ENCODE measurements at places on chromosomes 5 and 9. TPM values are rescaled to one million over a fixed set of nuclear protein-coding genes. Genes with fewer than 3 reads are reported as not detected.

WDR55 gene
- total RNA-seq: 37.8 TPM

GABBR2 gene
- not detected for total RNA-seq

SLC6A7 gene
- not detected for total RNA-seq

AGTPBP1 gene
- total RNA-seq: 44.6 TPM

ZFP2 gene
- total RNA-seq: 1.0 TPM

STC2 gene
- not detected for total RNA-seq

HCN1 gene
- not detected for total RNA-seq

FXN gene
- total RNA-seq: 16.7 TPM

DNA sequence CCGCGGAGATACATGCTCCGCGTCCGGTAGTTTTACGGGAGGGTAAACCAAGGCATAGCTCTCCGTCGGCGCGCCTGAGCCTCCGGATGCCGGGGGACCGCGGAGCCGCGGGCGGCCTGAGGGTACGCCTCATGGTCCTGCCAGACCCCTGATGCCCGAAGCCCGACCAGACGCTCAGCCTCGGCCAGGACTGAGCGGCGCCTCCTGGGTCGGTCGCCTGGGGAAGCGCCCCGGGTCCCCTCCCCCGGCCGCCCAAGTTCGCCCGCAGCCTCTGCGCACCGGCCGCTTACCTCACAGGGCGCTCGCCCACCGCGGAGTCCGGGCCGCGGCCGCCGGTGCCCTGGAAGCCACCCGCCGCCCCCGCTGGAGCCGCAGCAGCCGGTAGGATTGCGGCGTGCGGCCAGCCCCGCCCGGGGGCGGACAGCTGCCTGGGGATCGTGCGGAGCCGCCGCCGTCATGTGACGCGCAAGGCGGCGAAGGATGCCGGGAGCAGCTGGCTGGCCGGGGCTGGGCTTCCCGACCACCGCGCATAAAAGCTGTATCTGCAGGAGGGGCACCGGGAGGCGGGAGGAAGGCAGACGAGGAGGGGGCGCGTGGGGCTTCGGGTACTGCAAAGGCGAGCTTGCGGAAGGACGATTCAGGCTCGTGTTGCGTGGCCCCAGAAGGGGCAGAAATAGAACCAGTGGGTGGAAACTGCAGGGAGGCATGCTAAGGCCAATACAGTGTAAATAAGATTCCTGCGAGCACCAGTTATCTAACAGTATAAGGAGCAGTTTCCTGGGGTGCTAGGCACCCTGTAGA is at the start of gene FBXO10:
FBXO10 (minus strand) TSS at position 460 of the 801 bp plus-strand sequence. CDS start 34,612 bp downstream, outside the sequence.
- peak within 1 kb of the TSS; percentile 11 for H3K27ac ChIP-seq
- H3K4me1 ChIP-seq: no peaks in the 10 kb centered on the region
- DNase-seq: peak; percentile 32
- H3K4me3 ChIP-seq: peak within 1 kb of the TSS; percentile 66
- no peaks in the 10 kb centered on the region for H3K27me3 ChIP-seq

- no peaks in the 10 kb centered on the region for H3K36me3 ChIP-seq
- no peak overlapping the region for H3K27ac ChIP-seq
- DNase-seq: no peak
- no peak overlapping the region for H3K4me3 ChIP-seq
- no peaks in the 10 kb centered on the region for H3K27me3 ChIP-seq
- H3K4me1 ChIP-seq: no peaks in the 10 kb centered on the region
Measured at GRCh38 chr5:54876976-54877375, 108.4 kb downstream of the ESM1 start.

- no peak overlapping the region for H3K4me3 ChIP-seq
- DNase-seq: no peak
- H3K27ac ChIP-seq: no peak overlapping the region
- H3K4me1 ChIP-seq: no peaks in the 10 kb centered on the region
- no peaks in the 10 kb centered on the region for H3K36me3 ChIP-seq
Measured at GRCh38 chr5:114266374-114266773, 95.5 kb upstream of the KCNN2 start.

GRCh38 chr5:154446195-154447088 is 645 bp downstream of the SAP30L start:
- H3K27ac ChIP-seq: peak overlapping the region; percentile 83
- H3K36me3 ChIP-seq: peaks cover 8% of the 10 kb centered on the region
- peak overlapping the region; percentile 64 for H3K4me3 ChIP-seq

DNA sequence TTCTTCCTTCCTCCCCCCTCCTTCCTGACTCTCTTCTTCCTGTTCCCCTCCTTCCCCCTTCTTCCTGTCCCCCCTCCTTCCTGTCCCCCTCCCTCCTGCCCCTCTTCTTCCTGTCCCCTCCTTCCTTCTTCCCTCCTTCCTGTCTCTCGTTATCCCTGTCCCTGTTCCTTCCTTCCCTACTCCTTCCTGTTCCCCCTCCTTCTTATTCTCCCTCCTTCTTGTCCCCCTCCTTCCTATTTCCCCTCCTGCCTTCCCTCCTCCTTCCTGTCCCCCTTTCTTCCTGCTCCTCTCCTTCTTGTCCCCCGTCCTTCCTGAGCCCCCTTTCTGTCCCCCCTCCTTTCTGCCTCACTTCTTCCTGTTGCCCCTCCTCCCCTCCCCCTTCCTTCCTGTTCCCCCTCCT is 70.6 kb downstream of the COL5A1 start:
- no peak overlapping the region for H3K4me3 ChIP-seq
- no peaks in the 10 kb centered on the region for H3K4me1 ChIP-seq
- no peaks in the 10 kb centered on the region for H3K36me3 ChIP-seq
- peak overlapping the region; percentile 64 for H3K27ac ChIP-seq
- DNase-seq: no peak

GRCh38 chr9:87862536-87863268 is 20.0 kb upstream of the SPATA31E1 start:
- H3K4me1 ChIP-seq: no peaks in the 10 kb centered on the region
- H3K27ac ChIP-seq: no peak overlapping the region
- no peaks in the 10 kb centered on the region for H3K36me3 ChIP-seq
- no peaks in the 10 kb centered on the region for H3K27me3 ChIP-seq

- H3K4me1 ChIP-seq: no peaks in the 10 kb centered on the region
- DNase-seq: no peak
- H3K36me3 ChIP-seq: no peaks in the 10 kb centered on the region
- H3K27me3 ChIP-seq: no peaks in the 10 kb centered on the region
- no peak overlapping the region for H3K27ac ChIP-seq
Measured at GRCh38 chr9:122789256-122790046, 718 bp downstream of the OR5C1 start.

GRCh38 chr9:77449240-77450084 is 198.7 kb downstream of the GNA14 start:
- no peak overlapping the region for H3K27ac ChIP-seq
- H3K27me3 ChIP-seq: no peaks in the 10 kb centered on the region
- H3K4me1 ChIP-seq: no peaks in the 10 kb centered on the region

DNA sequence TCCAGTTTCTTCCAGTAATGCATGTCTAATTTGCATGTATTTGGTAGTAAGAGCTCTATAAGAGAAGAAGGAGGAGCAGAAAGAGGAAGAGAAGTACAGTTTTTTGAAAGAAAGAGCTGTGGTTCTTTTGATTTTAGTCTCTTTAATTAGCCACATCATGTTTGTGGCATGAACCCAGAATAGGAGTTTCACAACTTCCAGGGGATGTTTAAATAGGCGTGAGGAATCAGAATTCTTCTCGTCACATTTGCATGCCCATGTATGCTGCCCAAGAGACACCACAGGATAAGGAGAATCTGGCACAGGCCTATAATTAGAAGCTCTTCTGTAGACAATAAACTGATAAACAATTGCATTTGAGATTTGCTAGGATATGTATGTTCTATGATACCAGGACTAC is 78.7 kb downstream of the GAS1 start:
- no peak for DNase-seq
- no peaks in the 10 kb centered on the region for H3K4me1 ChIP-seq
- no peak overlapping the region for H3K27ac ChIP-seq
- peaks cover 3% of the 10 kb centered on the region for H3K27me3 ChIP-seq

GRCh38 chr9:88406051-88406450 is 17.8 kb downstream of the SPIN1 start:
- no peaks in the 10 kb centered on the region for H3K36me3 ChIP-seq
- H3K4me3 ChIP-seq: no peak overlapping the region

- peaks cover 7% of the 10 kb centered on the region for H3K4me1 ChIP-seq
- no peak overlapping the region for H3K27ac ChIP-seq
- H3K36me3 ChIP-seq: no peaks in the 10 kb centered on the region
- H3K4me3 ChIP-seq: no peak overlapping the region
Measured at GRCh38 chr5:135539430-135540005, 3.8 kb upstream of the NEUROG1 start.

DNA sequence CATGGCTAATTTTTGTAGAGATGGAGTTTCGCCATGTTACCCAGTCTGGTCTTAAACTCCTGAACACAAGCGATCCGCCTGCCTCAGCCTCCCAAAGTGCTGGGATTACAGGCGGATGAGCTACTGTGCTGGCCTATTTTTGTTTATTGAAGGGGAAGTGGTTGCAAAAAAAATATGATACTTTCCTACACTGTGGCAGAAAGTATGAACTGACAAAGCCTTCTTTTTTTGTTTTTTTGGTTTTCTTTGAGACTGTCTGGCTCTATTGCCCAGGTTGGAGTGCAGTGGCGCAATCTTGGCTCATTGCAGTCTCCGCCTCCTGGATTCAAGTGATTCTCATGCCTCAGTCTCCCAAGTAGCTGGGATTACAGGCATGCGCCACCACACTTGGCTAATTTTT is 50.9 kb downstream of the OSTF1 start:
- no peaks in the 10 kb centered on the region for H3K36me3 ChIP-seq
- peak overlapping the region; percentile 41 for H3K27ac ChIP-seq
- peaks cover 35% of the 10 kb centered on the region for H3K4me1 ChIP-seq
- H3K27me3 ChIP-seq: no peaks in the 10 kb centered on the region
- no peak for DNase-seq

All from naive thymus-derived CD4-positive, alpha-beta T cell (primary cell).